ENCODE measurements at places on chromosomes 16 and 17.

DNA sequence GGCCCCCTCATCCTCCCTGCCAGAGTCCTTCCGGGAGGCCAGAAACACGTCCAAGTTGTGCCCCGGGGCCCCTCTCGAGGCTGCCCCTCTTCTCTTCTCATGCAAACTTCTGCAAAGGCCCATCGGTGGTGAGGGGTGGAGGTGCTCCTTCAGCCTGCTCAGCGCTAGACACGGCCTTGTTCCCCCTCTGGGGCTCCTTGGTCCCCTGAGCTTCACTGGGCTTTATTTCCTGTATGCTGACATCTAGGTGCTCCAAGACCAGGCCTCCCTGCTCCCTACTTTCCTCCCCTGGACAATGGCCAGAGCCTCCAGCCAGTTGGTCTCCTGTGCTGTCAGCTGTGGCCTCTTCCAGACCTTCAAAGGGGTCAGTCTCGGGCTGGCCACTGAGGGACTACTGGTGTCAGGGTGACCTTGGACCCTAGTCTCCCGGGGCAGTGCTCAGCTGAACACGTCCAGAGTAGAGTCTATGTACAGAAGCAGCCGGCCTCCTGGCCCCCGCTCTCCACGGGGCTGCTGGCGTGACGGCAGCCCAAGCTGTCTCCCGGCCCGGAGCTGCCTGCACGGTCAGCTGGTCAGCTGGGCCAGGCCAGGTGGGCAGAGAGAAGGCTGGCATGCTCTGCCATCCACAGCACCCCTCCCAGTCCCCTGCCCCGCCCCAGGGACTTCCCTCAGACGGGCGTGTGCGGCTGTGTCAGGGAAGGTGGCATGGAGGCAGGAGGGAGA lies 1.7 kb upstream of the PRR35 start:
- DNase-seq: no peak

DNA sequence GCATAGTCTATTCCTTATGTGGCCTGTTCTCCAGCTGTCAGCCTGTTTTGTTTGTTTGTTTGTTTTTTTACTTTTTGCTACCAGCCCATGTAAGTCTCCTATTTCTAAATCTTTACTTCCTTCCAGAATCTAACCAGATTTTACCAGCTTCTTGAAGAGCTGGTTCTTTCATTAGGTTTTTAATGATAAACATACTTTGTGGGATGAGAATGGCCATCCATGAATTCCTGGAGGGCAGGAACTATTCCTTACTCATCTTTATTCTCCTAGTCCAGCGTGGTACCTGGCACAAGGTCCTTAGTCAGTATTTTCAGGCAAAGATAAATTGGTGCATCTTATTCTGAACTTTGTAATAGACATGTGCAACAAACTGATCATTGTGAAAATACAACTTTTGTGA lies 17.3 kb downstream of the RSPRY1 start:
- DNase-seq: no peak

- no peak for DNase-seq
Measured at GRCh38 chr17:46777943-46778915, 40.3 kb downstream of the WNT3 start.

DNA sequence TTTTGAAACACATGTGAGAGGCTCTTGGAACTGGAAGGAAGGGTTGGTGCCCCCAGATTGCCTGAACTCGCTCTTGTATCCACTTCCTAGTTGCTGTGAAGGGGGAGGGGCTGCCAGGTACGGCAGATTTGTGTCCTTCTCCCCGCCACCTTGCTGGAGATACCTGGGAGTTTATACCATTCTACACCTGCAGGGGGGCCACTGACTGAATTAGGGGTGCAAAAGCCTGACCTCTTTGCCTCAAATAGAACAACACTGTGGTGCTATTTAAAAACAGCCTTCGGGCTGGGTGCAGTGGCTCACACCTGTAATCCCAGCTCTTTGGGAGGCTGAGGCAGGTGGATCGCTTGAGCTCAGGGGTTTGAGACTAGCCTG lies 35.1 kb upstream of the IL34 start:
- no peak for DNase-seq

GRCh38 chr17:61827649-61828395 lies 35.5 kb downstream of the BRIP1 start:
- DNase-seq: no peak

DNA sequence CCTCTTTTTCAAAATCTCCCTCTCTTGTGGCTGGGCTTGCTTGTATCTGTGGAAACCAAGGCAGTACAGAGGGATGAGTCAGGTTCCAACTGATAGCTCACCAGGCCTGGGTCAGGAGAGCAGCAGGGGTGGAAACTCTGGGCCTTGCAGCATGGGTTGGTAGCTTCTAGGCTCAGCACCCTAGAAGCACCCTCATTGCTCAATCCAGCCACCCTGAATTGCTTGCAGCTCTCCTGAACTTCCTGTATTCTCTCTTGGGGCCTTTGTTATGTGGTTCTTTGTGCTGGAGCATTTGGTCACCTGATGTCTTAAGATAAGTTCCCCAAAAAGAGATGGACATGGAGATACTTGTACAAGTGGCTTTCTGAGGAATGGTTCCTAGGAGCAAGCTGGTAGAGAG lies 169.4 kb downstream of the IRX5 start:
- DNase-seq: no peak
